ENCODE measurements at places on chromosomes 6 and 20.

DNA sequence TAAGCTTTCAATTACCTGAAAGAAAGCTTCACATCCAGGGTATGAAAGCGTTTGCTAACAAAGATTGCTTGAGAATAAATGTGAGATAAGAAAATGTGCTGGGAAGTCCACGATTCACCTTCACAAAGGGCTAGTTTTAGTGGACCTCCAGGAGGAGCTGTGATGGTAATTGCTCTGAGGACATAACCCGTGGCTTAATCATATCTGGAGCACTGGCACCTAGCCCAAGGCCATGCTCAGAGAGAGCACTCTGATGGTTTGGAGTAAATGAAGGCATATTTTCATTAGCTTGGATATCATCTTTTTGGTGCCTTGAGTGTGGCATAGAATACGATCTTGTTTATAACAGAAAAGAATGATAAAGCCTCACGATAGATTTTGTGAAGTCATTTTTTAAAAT, 46.9 kb upstream of the BACH2 start:
- no peak for DNase-seq

GRCh38 chr6:24960991-24961475, 25.3 kb upstream of the RIPOR2 start:
- DNase-seq = no peak

GRCh38 chr6:41374618-41375590, 39.5 kb downstream of the NCR2 start:
- DNase-seq = peak; percentile 15

GRCh38 chr20:34294563-34294962, 8.6 kb downstream of the AHCY start:
- DNase-seq = no peak

- no peak for DNase-seq
These were observed 394.6 kb downstream of the KIF16B start for GRCh38 chr20:16178546-16179135.

- DNase-seq = no peak
These were observed 19.8 kb downstream of the SIRPD start for GRCh38 chr20:1537731-1538058.

Measured in GM12892 (cell line).